Hematopoietic multipotent progenitor cell treated with erythropoietin and hydrocortisone succinate and interleukin-3 and kit ligand, for 8 days (in vitro differentiated cells): ENCODE measurements at places on chromosomes 7 and 10.

DNA sequence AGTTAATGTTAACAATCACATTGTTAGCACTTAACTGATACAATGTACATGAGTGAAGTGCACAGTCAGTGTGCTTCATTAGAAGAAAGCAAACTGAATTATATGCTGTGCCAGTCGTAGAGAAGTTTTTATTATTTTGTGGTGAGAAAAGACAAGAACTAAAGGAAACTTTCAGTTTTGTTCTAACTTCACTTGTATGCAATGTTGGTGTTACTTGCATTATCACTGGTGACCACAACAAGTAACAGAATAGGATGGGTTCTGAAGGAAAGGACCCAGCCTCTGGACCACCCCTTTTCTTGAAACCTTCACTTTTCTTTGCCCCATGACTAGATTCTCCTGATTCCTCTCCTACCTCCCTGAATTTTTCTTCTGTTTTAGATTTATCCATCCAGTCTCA lies 123.3 kb upstream of the GAD2 start:
- no peak for DNase-seq

- DNase-seq, result no peak
These were observed 100.7 kb upstream of the CSTF2T start for GRCh38 chr10:51800121-51800520.

DNA sequence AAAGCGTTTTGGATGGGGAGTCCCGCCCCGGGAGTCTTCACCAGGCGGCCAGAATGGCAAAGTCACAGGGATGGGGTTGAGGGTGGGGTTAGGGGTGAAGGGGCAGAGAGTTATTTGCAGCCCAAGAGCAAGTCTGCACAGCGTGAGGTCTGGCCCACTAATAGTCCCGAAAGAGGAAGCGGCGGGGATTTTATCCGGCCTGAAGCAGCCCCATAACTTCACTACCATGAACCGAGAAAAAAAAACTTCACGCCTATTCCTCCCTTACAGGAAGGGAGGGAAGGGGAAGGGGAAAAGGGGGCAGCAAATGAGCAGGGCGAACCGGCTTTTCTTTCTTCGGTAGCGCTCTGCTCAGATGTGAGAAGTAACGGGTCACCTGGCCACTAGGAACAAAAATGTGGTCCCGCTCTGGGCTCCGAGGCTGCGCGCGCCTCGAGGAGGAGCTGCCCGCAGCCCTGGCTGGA lies 712 bp downstream of the ITPRIP start:
- peak; percentile 39 for DNase-seq

- DNase-seq, result no peak
These were observed 73.8 kb upstream of the GTF2IRD1 start for GRCh38 chr7:74379938-74380337.

- no peak for DNase-seq
These were observed 231.6 kb upstream of the IGFBP3 start for GRCh38 chr7:46152696-46153095.

GRCh38 chr10:103553743-103554487 lies 60.4 kb downstream of the NEURL1 start:
- DNase-seq, result no peak

GRCh38 chr10:15141136-15142054 lies 27.1 kb downstream of the NMT2 start:
- no peak for DNase-seq

DNA sequence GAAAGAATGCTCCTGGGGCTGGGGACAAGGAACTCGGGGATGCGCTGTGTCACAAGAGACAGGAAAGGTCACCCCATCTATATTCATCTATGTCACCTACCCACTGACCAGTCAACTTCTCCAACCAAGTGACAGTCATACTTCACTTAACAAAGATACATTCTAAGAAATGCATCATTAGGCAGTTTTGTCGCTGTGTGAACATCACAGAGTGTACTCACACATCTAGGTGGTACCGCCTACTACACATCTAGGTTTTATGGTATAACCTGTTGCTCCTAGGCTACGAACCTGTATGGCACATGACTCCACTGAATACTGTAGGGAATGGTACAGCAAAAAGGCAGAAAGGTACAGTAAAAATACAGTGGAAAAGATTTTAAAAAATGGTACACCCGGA lies 3.8 kb upstream of the ADAM12 start:
- no peak for DNase-seq

DNA sequence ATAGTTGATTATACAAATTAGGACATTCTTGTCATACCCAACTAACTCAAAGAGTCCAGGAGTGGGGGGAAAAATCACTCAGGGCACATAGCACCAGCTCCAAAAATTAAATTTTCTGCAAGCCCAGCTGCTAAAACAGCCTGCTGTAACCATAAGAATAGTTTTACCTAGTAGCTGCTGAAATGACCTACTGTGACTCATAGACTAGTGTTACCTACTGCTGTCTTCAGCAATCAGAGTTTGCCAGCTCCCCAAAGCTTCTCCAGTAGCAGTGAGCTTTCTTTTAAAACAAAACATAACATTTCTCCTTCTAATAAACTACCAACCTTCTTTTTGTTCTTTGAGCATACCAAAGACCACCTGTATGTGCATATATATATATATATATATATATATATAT lies 4.2 kb upstream of the ARHGAP12 start:
- no peak for DNase-seq

DNA sequence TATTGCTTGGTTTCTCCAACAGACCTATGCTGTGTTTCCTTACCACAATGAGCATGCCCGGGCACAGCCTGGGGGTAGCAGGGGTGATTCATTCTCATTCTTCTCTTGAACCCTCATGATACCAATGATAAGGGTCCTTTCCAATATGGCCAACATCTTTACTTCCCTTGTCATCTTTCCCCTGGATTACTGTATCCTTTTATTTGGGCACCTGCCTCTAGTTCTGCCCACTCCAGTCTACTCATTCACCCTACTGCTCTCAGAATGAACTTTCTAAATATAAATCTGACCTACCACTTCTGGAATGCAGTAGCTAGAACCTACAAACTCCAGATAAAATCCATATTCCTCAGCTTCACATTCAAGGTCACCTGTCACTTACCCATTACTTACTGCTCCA lies 26.4 kb upstream of the ITPRID1 start:
- no peak for DNase-seq

DNA sequence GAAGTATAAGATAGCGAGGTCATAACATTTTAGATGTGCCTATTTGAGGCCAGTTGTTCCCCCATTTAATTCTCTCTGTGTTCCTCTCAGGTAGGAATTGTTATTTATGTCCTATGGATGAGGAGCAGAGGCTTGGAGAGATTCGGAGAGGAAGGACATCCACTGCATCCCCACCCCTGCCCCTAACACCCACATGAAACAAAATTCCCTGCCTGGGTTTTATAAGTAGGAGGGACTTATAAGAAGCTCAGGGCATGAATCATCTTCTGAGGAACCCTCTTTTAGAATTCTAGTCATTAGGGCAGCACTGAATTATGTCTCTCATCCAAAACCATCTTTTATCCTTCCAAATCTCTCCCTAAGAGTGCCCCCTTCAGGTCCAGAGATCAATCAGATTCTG lies 5.0 kb downstream of the CHAT start:
- DNase-seq, result no peak

DNA sequence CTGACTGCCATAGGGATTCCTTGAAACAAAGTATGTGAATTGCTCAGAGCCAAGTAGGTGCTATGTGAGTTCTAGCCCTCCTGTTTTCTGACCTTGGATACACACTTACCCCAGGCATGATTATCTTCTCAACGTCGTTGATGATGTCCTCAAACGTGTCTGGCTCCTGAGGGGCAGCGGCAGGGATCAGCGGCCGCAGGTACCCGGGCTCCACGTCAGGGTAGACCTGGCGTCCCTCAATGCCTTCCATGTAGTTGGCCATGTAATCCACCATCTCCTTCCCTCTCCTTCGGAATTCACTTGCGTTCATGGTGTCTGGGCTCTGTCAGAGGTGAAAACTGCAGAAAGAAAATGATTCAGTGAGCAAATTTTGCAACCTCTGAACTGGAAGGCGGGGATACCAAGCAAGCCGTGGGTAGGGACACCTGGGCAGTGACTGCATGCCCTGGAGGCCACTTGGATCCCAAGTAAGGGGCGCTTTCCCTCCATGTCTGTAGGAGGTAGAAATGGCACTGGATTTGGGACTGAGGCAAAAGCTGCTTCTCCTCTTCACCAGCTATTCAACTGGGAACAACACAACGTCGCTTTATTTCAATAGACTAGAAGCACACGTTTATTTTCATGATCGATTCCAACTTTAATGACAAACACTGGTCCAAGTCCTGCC lies 21.3 kb downstream of the DDC start:
- DNase-seq, result no peak

GRCh38 chr10:47294501-47294900 lies 5.5 kb upstream of the GDF10 start:
- DNase-seq, result no peak

GRCh38 chr10:22617516-22617915 lies 96.9 kb downstream of the PIP4K2A start:
- no peak for DNase-seq

DNA sequence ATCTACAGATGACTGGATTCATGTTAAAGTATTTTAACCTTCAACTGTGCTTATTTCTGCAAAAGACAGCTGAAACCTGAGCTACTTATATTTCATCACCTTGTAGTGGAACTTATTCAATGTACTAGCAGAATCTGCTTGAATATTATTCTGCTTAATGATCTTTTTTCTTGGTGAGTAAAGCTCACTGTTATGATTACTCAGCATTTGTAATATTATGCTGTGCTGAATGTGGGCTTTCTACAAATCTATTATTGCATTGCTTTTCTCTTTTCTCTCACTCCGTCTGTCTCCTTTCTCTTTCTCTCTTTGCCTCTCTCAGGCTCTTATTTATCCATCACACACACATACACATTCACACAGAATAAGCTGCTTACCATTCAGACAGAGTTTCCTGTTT lies 98.7 kb upstream of the TMEM196 start:
- DNase-seq, result no peak

- no peak for DNase-seq
These were observed 46.8 kb upstream of the PDLIM1 start for GRCh38 chr10:95337423-95338160.

- DNase-seq, result no peak
These were observed 33.0 kb upstream of the CTBP2 start for GRCh38 chr10:125193306-125193877.

DNA sequence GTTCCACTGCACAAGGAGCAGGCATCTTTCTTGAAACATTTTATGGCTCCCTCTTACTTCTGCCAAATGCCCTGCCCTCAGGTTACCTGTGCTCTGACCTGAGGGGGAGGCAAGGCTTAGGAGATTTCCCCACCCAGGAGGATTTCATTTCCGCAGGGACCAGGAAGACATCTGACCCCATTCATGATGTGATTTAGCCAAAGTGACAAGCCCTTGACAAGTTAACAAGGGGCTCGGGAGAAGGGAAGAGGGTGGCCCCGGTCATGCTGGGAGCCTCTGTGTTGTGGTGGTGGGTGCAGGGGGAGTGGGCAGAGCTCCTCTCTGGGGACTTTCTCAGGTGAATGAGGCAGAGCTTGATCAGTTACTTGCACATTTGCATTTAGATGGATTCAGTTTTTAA lies 18.9 kb downstream of the GIMAP5 start:
- DNase-seq, result no peak

DNA sequence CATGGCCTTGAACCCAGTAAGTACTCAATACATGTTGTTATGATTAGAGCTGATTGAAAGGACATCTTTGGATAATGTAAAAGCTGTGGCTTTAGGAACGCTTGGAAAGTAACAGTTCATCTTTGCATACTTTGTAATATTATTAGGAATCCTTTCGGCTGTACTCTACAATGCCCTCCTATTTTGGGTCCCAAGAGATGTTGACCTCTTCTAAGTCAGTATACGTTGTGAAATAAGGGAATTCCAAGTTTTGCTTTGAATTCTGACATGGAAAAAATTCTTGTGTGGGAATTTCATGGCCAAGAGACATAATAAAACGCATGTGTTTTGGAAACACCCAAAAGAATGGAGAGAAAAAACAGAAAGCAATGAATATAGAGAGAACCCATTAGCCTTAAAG lies 7.7 kb downstream of the AGR3 start:
- DNase-seq, result no peak

DNA sequence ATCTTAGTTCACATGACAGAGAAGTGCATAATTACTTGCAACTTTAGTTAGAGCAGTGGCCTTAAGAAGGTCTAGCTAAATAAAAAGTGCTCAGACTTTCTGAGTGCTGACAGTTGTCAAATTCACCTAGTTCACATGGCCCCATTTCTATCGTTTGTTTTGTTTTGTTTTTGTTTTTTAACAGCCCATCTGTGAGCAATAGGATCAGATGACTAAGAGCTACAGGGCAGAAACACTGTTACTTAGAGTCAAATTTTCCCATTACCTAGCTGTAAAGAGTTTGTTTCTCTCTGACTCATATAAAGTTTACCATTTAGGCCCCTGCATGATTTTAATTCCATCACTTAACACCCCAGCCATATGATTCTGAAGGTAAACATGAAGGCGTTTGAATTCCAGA lies 18.8 kb downstream of the CAV1 start:
- no peak for DNase-seq
